ENCODE measurements at places on chromosomes 12 and 14. TPM values are rescaled to one million over a fixed set of nuclear protein-coding genes. Genes with fewer than 3 reads are reported as not detected.

CCDC197 gene
- not detected for total RNA-seq

CCND2 gene
- 44.0 TPM for total RNA-seq

PPFIBP1 gene
- 92.5 TPM for total RNA-seq

GPR135 gene
- total RNA-seq = 2.1 TPM

CPM gene
- total RNA-seq = 3.0 TPM

PKP2 gene
- total RNA-seq = 0.55 TPM

NRL gene
- total RNA-seq = 0.28 TPM

FGF6 gene
- total RNA-seq = not detected

ZBTB39 gene
- total RNA-seq = 2.8 TPM

TBX3 gene
- total RNA-seq = 22.0 TPM

REP15 gene
- 0.43 TPM for total RNA-seq

AQP2 gene
- total RNA-seq = not detected

C12orf54 gene
- not detected for total RNA-seq

DLK1 gene
- total RNA-seq = not detected

ELK3 gene
- 6.7 TPM for total RNA-seq

AICDA gene
- total RNA-seq = not detected

P2RX7 gene
- 1.7 TPM for total RNA-seq

RNASE7 gene
- not detected for total RNA-seq

ZNF10 gene
- total RNA-seq = 8.5 TPM

ESRRB gene
- not detected for total RNA-seq

GPD1 gene
- total RNA-seq = not detected

FAM90A1 gene
- under 0.01 TPM for total RNA-seq
